ENCODE measurements at places on chromosomes 2 and 18. TPM values are rescaled to one million over a fixed set of nuclear protein-coding genes. Genes with fewer than 3 reads are reported as not detected.

The AGBL5 gene
- 13.9 TPM for total RNA-seq

The KCNK3 gene
- not detected for total RNA-seq

- H3K4me3 ChIP-seq = no peak overlapping the region
- H3K27ac ChIP-seq = no peak overlapping the region
- H3K27me3 ChIP-seq = no peaks in the 10 kb centered on the region
- DNase-seq = no peak
- no peaks in the 10 kb centered on the region for H3K36me3 ChIP-seq
- no peaks in the 10 kb centered on the region for H3K4me1 ChIP-seq
These were observed 111.7 kb upstream of the CYRIA start for GRCh38 chr2:16777123-16777870.

- no peak overlapping the region for H3K4me3 ChIP-seq
- no peak for DNase-seq
- H3K27me3 ChIP-seq = peaks cover 12% of the 10 kb centered on the region
- no peaks in the 10 kb centered on the region for H3K36me3 ChIP-seq
- no peak overlapping the region for H3K27ac ChIP-seq
These were observed 132.1 kb downstream of the SUCLG1 start for GRCh38 chr2:84326831-84327432.

DNA sequence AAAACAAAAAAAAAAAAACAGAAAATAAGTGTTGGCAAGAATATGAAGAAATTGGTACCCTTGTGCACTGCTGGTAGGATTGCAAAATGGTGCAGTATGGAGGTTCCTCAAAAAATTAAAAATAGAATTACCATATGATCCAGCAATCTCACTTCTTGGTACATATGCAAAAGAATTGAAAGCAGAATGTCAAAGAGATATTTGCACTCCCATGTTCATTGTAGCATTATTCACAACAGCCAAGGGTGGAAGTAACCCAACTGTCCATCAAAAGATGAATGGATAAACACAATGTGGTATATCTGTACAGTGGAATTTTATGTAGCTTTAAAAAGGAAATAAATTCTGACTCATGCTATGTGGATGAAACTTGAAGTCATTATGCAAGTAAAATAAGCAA, 72.8 kb upstream of the POU3F3 start:
- H3K27me3 ChIP-seq = peaks cover 1% of the 10 kb centered on the region
- no peak for DNase-seq
- peaks cover 4% of the 10 kb centered on the region for H3K4me1 ChIP-seq
- no peak overlapping the region for H3K4me3 ChIP-seq
- H3K27ac ChIP-seq = no peak overlapping the region
- H3K36me3 ChIP-seq = no peaks in the 10 kb centered on the region
